Kasumi-1 (cell line): ENCODE measurements at places on chromosomes 5 and 9.

GRCh38 chr9:135002336-135002735 lies 84.6 kb upstream of the FCN1 start:
- no peak for DNase-seq

DNA sequence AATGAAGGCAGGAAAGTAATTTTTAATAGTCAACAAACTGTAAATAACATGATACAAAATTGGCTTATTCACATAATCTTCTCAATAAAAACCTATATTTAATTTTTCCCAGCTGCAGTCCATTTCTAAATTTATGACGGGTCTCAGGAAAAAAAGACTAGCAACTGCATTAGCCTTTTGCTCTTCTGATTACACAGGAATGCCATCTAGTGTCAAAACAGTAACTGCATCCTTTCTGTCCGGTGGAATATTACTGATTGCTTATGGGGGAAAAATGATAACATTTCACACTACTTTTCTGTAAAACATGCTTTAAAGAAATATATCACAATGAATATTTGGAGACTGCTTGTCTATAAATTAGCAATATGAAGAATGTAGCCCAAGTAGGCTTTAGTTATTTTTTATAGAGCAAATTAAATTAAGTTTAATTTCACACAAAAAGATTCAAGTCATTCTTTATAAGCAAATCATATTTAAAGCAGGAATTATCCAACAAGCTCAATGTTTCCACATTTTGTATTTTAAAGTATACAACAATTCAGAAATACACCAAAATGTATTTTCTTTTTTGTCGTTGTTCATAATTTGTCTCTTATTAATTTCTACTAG lies 534.7 kb downstream of the CDH10 start:
- peak; percentile 63 for DNase-seq

GRCh38 chr5:18920966-18921365 lies 1067.0 kb downstream of the CDH18 start:
- no peak for DNase-seq

GRCh38 chr5:61162832-61163567 lies 732 bp upstream of the SMIM15 start:
- DNase-seq = no peak

DNA sequence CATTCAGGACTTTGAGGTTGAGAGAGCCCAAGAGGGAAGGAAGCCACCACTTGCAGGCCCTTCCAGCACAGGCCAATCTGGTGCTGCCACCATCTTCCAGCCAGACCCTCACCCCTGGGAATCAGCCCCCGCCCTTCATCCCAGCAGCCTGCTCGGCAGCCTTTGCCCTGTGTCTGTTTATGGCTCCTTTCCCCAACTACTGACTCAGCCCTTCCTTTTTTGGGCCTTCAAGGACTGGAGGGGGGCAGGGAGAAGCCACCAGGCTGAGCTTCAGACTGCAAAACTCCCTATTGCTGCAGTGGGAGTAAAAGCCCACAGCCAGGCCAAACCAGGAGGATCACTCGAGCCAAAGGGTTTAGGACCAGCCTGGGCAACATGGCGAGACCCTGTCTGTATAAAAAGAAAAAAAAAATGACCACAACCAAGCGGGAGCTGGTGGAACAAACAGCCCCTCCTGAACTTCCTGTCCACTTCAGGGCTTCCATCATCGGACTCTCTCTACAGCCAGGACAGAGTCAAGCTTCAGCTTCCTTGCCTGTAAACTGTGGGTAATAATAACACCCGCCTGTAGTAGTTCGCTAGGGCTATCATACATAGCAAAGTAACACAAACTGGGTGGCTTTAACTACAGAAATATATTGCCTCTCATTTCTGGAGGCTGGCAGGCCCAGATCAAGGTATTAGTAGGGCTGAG lies 85.9 kb upstream of the IL17B start:
- peak; percentile 54 for DNase-seq

DNA sequence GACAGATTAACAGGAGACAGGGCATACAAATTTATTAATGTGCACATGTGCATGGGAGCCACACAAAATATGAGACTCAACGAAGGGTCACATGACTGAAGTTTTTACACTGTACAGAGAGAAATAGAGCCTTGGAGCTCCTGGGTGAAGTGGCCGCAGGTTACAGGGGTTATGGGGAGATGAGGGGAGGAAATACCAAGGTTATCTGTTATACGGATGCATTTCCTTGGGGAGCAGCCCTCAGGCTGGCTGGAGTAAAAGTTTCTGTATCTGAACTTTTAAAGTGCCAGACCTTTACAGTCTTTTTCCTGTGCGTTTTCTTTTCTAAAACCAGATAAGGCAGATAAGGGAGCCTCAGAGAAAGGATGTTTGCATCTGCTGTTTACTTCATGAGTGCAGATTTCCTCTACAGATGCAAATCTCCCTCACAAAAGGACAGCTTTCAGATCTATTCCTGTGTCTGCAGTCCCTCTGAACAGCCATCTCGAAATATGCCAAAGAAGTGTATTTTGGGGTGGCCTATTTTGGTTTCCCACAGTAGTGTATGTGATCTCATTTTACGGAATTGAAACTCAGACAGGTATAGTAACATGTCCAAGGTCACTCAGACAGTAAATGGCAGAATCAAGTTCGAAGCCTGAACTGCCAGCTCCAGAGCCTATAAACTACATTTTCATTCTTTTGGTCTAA lies 139.3 kb upstream of the FBXL17 start:
- DNase-seq = no peak

GRCh38 chr9:31153250-31153840 lies 1231.1 kb upstream of the ACO1 start:
- peak; percentile 26 for DNase-seq
